ENCODE measurements at places on chromosomes 4 and X. TPM values are rescaled to one million over a fixed set of nuclear protein-coding genes. Genes with fewer than 3 reads are reported as not detected.

Gene FATE1
- total RNA-seq = not detected

Gene FOXP3
- not detected for total RNA-seq

DNA sequence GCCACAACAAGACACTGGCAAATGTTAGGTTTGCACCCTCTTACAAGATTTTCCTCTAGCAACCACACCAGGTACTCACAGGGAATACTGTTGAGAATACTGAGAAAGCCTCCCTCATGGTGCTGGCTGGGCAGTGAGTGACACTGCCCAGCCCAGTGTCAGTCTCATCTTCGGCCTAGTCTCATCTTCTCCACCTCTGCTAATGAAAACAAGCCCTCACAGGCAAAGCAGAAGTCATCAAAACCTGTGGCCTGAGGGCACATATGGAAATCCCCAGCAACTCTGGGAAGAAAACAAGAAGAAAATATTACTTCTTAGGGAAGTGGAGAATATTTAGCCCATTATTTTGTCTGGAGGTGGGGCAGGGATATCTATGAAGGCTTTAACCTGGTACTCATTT, 7.9 kb upstream of the ADAM29 start:
- no peak for DNase-seq
- no peaks in the 10 kb centered on the region for H3K4me1 ChIP-seq
- no peaks in the 10 kb centered on the region for H3K27me3 ChIP-seq
- H3K36me3 ChIP-seq = no peaks in the 10 kb centered on the region
- H3K27ac ChIP-seq = no peak overlapping the region
- H3K4me3 ChIP-seq = no peak overlapping the region

GRCh38 chrX:24999511-24999910, 16.3 kb downstream of the ARX start:
- H3K36me3 ChIP-seq = no peaks in the 10 kb centered on the region
- peaks cover 3% of the 10 kb centered on the region for H3K4me1 ChIP-seq
- no peak overlapping the region for H3K4me3 ChIP-seq

GRCh38 chr4:86816501-86817273, 32.5 kb downstream of the SLC10A6 start:
- peak overlapping the region; percentile 51 for H3K27ac ChIP-seq
- H3K27me3 ChIP-seq = no peaks in the 10 kb centered on the region
- no peak for DNase-seq
- no peaks in the 10 kb centered on the region for H3K36me3 ChIP-seq

- no peak for DNase-seq
- no peaks in the 10 kb centered on the region for H3K27me3 ChIP-seq
- no peaks in the 10 kb centered on the region for H3K4me1 ChIP-seq
- H3K27ac ChIP-seq = no peak overlapping the region
- no peak overlapping the region for H3K4me3 ChIP-seq
Measured at GRCh38 chr4:30821275-30821674, 101.1 kb downstream of the PCDH7 start.

Gene FOXR2
- total RNA-seq = not detected

- DNase-seq = no peak
- no peaks in the 10 kb centered on the region for H3K36me3 ChIP-seq
Measured at GRCh38 chrX:74371425-74372222, 49.7 kb upstream of the SLC16A2 start.

DNA sequence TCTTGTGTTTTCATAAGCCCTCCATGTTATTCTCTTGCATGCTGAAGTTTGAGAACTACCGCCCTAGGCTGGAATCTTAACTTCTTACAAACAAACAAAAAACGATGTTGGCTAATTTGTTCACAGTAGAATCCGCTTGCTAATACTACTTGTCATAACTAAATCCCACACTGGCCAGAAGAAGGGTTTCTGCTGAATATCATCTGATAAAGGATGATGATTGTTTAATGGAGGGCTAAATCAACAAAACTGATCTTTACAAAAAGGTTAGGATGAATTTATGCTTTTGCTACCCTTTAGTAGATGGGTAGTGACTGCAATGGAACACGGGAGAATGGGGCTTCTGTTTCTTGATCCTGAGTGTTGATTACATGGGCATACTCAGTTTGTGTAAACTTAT, 42.3 kb downstream of the SPATA4 start:
- no peaks in the 10 kb centered on the region for H3K36me3 ChIP-seq
- no peaks in the 10 kb centered on the region for H3K27me3 ChIP-seq
- no peak for DNase-seq

DNA sequence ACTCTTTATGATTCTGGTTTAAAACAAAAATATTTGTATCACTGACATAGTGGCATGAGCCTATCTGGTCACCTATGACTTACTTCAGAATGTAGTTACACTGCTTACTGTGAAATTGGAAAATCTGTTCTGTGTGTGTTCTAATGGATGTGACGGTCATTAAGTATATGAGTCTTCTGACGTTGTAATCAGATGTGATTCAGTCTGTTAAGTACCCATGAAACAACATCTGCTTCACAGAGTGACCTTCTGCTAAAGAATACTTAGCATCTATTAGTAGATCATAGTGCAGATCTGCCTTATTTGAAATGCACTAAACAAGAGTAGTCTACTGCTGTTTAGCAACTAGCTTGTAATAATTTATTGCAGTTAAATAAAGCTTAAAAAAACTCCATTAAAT, 317.1 kb downstream of the DCTD start:
- no peak for DNase-seq
- no peaks in the 10 kb centered on the region for H3K36me3 ChIP-seq
- H3K4me1 ChIP-seq = no peaks in the 10 kb centered on the region
- H3K27ac ChIP-seq = no peak overlapping the region
- H3K27me3 ChIP-seq = no peaks in the 10 kb centered on the region

DNA sequence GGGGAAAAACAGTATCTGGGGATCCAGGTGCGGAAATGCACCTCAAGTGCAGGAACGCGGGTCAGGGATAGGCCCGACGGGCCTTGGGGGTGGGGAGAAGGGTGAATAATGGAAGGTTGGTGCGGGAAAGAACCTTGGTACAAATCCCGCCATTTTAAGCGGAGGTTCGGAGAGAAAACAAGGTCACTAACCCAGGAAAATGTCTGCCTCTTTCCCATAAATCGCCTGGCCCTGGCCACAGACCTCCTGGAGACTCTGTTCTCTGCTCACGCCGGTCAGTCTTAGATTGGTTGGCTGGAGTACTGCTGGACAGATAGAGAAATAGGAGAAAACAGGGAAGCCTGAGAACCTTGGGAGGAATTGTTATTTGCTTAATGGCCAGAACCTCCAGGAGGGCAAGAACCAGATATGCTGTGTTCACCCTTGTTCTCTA, 897 bp upstream of the FBXL5 start:
- no peaks in the 10 kb centered on the region for H3K27me3 ChIP-seq
- no peaks in the 10 kb centered on the region for H3K4me1 ChIP-seq
- no peak for DNase-seq
- peak overlapping the region; percentile 99 for H3K27ac ChIP-seq
- no peaks in the 10 kb centered on the region for H3K36me3 ChIP-seq
- H3K4me3 ChIP-seq = peak overlapping the region; percentile 87

Gene GAGE12E
- total RNA-seq = not detected

Gene UBE2D3
- 288 TPM for total RNA-seq

DNA sequence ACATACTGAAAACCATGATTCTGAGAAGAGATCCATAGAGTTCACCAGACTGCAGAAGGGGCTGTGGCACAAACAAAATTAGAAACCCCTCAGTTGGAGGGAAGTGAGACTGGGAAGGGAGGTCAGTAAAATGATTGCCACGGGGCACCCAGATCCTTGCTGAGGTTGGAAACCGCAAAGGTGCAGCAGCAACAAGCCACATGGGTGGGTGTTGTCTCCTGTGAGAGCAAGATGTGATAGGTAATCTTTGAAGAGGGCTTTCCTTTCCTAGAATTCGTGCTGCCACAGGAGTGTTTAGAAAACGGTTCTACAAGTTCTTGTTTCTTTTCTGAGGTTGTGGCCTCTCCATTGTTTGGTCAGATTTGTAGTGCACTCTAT, 85.5 kb downstream of the NFKB1 start:
- no peak overlapping the region for H3K27ac ChIP-seq
- H3K4me1 ChIP-seq = no peaks in the 10 kb centered on the region
- peaks cover 50% of the 10 kb centered on the region for H3K36me3 ChIP-seq

DNA sequence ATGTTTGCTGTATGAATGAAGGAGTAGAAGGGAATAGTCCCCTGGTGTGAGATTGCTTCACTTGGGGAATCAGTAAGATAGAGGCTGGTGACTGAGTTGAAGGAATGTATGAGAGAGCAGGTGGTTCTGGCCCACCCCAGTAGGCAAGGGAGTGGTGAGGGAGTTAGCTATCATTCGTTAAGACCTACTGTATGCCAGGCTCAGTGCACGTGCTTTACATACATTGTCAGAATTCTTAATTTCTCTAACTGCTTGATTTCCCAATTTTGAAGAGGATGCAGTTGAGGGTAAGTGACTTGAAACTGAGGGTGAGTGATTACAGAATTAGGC, 700 bp downstream of the VMA21 start:
- peak overlapping the region; percentile 71 for H3K4me3 ChIP-seq
- no peaks in the 10 kb centered on the region for H3K36me3 ChIP-seq
- no peaks in the 10 kb centered on the region for H3K4me1 ChIP-seq
- no peaks in the 10 kb centered on the region for H3K27me3 ChIP-seq

GRCh38 chr4:78776729-78777575, 802 bp downstream of the BMP2K start:
- H3K4me1 ChIP-seq = no peaks in the 10 kb centered on the region
- no peaks in the 10 kb centered on the region for H3K36me3 ChIP-seq
- H3K27me3 ChIP-seq = no peaks in the 10 kb centered on the region
- DNase-seq = peak; percentile 74
- peak overlapping the region; percentile 98 for H3K27ac ChIP-seq

Gene AASDH
- total RNA-seq = 5.4 TPM

Gene DRP2
- not detected for total RNA-seq

Gene TMPRSS11E
- not detected for total RNA-seq

GRCh38 chr4:90922174-90922573, 795.0 kb downstream of the CCSER1 start:
- no peak overlapping the region for H3K4me3 ChIP-seq
- H3K4me1 ChIP-seq = no peaks in the 10 kb centered on the region
- no peaks in the 10 kb centered on the region for H3K27me3 ChIP-seq

DNA sequence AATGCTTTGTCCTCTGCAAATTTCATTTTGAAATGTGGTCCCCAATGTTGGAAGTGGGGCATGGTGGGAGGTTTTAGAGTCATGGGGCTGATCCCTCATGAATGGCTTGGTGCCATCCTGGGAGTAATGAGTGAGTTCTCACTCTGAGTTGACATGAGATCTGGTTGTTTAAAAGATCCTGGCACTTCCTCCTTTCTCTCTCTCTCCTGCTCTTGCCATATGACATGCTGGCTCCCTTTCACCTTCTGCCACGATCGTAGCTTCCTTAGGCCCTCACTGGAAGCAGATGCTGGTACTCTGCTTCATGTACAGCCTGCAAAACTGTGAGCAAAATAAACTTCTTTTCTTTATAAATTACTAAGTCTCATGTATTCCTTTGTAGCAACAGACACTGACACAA, 262.0 kb downstream of the IL15 start:
- no peaks in the 10 kb centered on the region for H3K4me1 ChIP-seq
- no peak overlapping the region for H3K27ac ChIP-seq
- no peak for DNase-seq
- no peaks in the 10 kb centered on the region for H3K27me3 ChIP-seq
- no peak overlapping the region for H3K4me3 ChIP-seq

Gene CT45A3
- total RNA-seq = not detected

DNA sequence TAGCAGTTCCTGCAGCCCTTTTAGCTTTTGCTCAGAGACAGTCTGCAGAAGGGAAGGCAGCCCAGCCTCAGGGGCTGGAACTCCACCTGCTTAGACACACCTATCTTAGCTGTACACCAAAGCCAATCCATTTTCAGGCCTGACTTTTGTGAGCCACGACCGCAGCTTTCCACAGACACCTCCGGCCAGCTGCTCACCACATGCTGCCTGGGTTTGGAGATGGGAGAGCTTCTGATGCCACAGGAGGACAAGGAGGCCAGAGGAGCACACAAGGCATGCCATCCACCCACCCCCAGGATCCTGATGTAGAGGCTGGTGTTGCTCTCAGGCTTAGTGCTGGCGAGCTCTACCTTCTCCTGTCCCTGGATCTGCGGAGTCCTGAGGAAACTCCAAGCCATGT, 141.8 kb upstream of the NALF2 start:
- no peak overlapping the region for H3K4me3 ChIP-seq
- no peak for DNase-seq

GRCh38 chr4:138902705-138903104, 112.9 kb upstream of the NOCT start:
- no peaks in the 10 kb centered on the region for H3K36me3 ChIP-seq
- no peak overlapping the region for H3K4me3 ChIP-seq
- DNase-seq = no peak
- H3K27ac ChIP-seq = no peak overlapping the region

- no peak overlapping the region for H3K4me3 ChIP-seq
- peaks cover 23% of the 10 kb centered on the region for H3K4me1 ChIP-seq
- H3K27me3 ChIP-seq = no peaks in the 10 kb centered on the region
- DNase-seq = no peak
Measured at GRCh38 chr4:102871772-102872171, 3.0 kb downstream of the CISD2 start.

DNA sequence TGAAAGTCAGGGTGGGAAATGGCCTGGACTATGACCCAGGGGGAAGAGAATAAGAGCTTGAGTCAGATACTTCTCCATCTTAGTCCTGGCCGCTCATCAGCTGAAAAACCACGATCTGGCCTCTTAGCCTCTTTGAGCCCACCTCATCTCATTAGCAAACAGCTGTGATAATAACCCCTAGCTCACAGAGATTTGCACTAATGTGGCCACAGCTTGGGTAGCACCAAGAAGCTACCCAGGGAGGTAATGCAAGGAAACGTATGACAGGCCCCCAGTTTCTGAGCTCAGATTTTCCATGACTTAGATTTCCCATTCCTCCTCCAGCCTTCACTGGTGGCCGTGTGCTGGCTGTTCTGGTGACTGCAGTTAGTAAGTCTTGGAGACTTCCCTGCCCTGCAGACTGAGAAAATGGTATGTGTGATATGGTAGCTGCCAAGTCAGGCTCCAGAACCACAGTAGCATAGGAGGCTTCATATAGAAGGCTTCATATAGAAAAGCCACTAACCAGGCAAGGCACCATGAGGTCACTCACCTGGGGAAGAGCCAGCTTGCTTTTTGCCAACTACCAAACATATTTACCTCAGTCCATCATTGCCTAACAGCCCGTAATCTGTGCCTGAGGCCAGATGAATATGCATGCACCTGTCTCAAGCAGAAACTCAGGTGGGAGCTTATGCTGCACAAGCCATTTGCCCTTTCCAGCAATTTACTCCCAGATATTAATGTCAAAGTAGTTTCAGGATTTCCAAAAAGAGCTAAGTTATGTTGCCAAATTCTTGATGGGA, 51.4 kb upstream of the GABRE start:
- H3K36me3 ChIP-seq = no peaks in the 10 kb centered on the region
- H3K4me1 ChIP-seq = no peaks in the 10 kb centered on the region
- no peak overlapping the region for H3K4me3 ChIP-seq
- H3K27ac ChIP-seq = no peak overlapping the region
- no peaks in the 10 kb centered on the region for H3K27me3 ChIP-seq

Gene KIAA1210
- total RNA-seq = not detected

- H3K27me3 ChIP-seq = no peaks in the 10 kb centered on the region
- H3K36me3 ChIP-seq = peaks cover 20% of the 10 kb centered on the region
- H3K4me3 ChIP-seq = no peak overlapping the region
- DNase-seq = no peak
- H3K4me1 ChIP-seq = no peaks in the 10 kb centered on the region
Measured at GRCh38 chr4:158155656-158156356, 17.0 kb downstream of the GASK1B start.

Gene ABHD18
- 7.2 TPM for total RNA-seq

- H3K27me3 ChIP-seq = no peaks in the 10 kb centered on the region
- no peak overlapping the region for H3K4me3 ChIP-seq
- no peaks in the 10 kb centered on the region for H3K36me3 ChIP-seq
- DNase-seq = no peak
Measured at GRCh38 chr4:93657527-93657926, 171.0 kb upstream of the ATOH1 start.

- no peaks in the 10 kb centered on the region for H3K36me3 ChIP-seq
- no peaks in the 10 kb centered on the region for H3K27me3 ChIP-seq
- DNase-seq = no peak
- no peaks in the 10 kb centered on the region for H3K4me1 ChIP-seq
- no peak overlapping the region for H3K4me3 ChIP-seq
Measured at GRCh38 chr4:152255437-152255836, 280.5 kb downstream of the FBXW7 start.

All from right atrium auricular region (tissue), 2 donors.